ENCODE measurements at places on chromosomes 5 and 9.
A peak's percentile ranks its signal among the peaks of the same experiment; 100 is the strongest.

GRCh38 chr5:72066705-72067107, 40.6 kb upstream of the MAP1B start:
- peak; percentile 92 for DNase-seq

DNA sequence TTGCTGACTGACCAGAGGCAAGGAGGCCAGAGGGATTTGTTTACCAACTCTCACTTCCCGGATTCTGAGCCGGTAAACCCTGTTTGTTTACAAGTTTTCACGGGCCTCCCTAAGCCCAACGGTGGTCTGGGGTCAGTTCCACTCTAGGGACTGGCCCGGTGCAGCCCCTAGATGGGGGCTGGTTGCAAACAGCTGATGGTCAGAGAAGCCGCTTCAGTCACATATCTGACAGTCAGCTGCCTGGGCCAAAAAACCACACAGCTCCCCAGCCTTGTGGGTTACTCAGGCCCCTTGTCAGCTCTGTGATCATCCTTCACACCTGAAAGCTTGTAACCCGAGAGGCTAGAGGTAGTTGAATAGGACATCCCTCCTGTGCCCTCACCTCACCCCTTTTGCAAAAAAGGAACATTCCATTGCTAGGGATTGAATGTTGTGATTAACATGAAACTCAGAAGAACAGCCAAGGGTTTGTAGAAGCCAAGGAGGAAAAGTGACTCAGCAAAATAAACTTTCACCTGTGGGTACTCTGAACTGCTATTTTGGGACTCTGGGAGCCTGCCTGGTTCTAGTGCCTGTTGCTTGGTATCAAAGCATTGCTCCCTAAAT, 40.4 kb downstream of the SAR1B start:
- DNase-seq = no peak

DNA sequence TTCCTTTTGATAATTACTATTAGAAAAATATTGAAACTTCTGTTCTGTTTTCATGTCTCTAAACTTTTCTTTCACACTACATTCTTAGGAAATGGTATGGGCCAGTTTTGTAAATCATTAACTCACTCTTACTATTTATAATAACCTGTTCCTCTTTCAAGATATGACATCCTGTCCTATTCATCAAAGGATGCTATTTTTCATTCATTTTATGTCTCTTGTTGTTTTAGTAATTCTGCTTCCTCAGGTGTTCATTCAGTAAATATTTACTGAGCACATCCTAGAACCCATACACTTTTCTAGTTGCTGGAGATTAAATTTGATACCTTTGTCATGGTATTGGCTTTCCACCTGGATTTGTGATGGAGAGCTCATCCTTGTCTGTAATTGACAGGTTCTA, 58.0 kb downstream of the GDA start:
- DNase-seq = no peak

DNA sequence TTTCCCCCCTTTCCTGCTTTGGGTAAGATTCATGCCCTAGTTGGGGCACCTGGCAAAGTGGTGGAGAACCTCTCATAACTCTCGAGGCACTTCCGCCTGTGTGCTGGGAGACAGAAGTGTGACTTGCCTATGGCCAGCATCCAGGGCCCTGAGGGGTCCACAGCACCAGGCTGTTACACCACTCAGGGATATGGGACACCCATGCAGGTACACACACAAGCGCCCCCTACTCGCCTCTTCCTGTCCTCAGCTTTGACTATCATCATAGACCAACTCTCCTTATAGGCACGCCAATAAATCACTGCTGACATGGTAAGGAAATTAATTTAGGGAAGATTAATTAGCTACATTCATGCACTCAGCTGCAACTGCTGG, 45.4 kb downstream of the SHB start:
- DNase-seq = no peak

DNA sequence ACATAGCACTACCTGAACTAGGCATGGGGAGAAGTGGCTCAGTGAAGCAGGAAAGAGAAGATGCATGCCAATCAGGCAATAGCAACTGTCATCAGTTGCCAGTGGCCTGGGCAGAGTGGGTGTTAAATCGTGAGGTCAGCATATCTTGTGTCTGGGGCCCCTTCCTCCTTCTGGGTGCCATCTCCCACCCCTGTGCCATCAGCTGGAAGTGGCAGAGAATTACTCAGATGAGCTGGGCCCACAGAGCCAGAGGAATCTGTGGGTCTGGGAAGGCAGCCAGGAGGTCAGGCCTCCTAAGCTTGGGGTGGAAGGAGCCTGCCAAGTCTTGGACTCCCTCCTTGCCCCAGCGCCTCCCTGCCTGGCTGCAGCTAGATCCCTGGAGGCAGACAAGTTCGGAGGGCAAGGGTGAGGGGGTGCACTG, 66.5 kb downstream of the GALNT12 start:
- no peak for DNase-seq

GRCh38 chr5:117547192-117547591, 972.6 kb upstream of the SEMA6A start:
- no peak for DNase-seq

GRCh38 chr9:98135558-98135934, 16.5 kb upstream of the TRIM14 start:
- no peak for DNase-seq

GRCh38 chr5:39073767-39074016, 507 bp downstream of the RICTOR start:
- DNase-seq = no peak

GRCh38 chr9:109705515-109705914, 74.5 kb upstream of the PALM2AKAP2 start:
- DNase-seq = peak; percentile 63

- DNase-seq = no peak
Measured at GRCh38 chr5:101047181-101047580, 144.1 kb upstream of the ST8SIA4 start.
